ENCODE measurements at places on chromosomes 5 and 9. TPM values are rescaled to one million over a fixed set of nuclear protein-coding genes. Genes with fewer than 3 reads are reported as not detected.

GRCh38 chr5:50699737-50700136, 33.3 kb downstream of the PARP8 start:
- DNase-seq = no peak

GRCh38 chr5:157845914-157846598, 12.9 kb downstream of the CLINT1 start:
- DNase-seq = no peak

DNA sequence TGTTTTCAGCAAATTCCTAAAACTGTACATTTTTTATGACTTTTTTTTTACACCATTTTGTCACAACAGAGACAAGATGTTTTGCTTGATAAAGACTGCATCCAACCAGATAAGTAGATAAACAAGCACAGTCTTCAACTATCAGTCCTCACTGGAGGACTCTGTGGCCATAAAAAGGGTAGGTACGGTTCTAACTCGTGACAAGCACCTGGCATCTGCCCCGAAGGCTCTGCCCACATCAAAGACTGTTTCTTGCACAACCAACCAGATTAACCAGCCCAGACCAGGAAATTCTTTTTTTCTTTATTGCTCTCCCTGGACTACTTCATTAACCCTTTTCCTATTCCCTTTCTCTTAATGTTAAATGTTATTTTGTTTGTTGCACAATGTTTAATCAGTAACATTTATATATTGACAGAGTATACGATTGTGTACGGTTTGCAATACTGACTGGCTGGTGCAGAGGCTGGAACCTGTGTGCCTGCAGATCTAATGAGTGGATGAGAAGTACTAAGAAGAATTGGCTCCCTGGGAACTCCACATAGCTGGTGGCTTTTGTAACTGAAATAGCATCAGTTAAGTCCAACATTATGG, 74.1 kb downstream of the SERINC5 start:
- peak; percentile 78 for DNase-seq

GRCh38 chr5:133412661-133413060, 199.7 kb downstream of the FSTL4 start:
- no peak for DNase-seq

GRCh38 chr5:2888520-2889060, 137.1 kb upstream of the IRX2 start:
- DNase-seq = no peak

The PCDHA8 gene
- 0.21 TPM for total RNA-seq
